H9 (cell line): ENCODE measurements at places on chromosomes 4 and X.

DNA sequence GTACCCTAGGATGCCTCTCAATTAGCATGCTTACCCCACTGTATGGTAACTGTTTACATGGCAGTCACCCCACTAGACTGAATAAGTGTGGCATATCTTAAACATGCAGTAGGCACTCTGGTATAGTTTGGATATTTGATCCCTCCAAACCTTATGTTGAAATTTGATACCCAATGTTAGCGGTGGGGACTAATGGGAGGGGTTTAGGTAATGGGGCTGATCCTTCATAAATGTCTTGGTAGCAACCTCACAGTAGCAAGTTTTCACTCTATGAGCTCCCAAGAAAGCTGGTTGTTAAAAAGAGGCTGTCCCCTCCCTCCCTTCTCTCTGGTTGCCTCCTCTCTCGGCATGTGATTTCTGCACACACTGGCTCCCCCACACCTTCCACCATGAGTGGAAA is 10.1 kb downstream of the TMEM150C start:
- no peak for DNase-seq

GRCh38 chr4:20487852-20488251 is 212.4 kb upstream of the PACRGL start:
- DNase-seq, result no peak

DNA sequence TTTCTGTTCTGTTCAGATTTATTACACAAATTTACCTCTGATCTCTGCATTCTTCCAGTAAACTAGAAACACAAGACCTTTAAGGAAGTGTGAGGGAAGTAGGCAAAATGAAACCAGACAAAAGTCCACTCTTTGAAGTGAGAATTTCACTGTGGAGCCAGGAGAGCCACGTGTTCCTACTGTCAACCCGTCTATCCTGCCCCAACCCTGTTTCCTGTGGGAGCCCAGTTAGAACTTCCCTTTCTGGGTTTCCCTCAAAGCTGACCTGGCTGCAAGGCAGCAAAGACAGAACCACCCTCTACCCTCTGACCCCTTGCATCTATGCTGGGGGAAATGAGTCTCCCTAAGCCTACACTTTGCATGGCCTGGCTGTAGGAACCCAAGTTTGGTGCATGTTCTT is 40.0 kb downstream of the TMEM144 start:
- DNase-seq, result no peak

DNA sequence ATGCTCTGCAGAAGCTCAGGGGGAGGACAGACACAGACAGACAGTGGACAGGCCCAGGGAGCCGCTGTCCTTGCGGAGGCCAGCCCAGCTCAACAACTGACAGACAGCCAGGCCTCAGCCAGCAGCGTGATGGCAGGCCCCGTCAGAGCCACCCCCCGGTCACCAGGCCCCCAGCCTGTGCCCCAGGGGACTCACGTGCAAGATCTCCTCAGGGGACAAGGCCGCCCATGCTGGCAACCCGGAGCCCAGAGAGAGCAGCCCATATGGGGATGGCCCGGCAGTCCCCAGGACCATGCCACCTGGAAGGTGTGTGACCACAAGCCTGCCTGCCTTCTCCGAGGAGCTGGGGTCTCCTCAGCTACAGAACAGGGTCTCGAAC is 28.0 kb upstream of the MXD4 start:
- DNase-seq, result no peak

- no peak for DNase-seq
Observed at GRCh38 chrX:10166731-10167151, 10.0 kb downstream of the CLCN4 start.

DNA sequence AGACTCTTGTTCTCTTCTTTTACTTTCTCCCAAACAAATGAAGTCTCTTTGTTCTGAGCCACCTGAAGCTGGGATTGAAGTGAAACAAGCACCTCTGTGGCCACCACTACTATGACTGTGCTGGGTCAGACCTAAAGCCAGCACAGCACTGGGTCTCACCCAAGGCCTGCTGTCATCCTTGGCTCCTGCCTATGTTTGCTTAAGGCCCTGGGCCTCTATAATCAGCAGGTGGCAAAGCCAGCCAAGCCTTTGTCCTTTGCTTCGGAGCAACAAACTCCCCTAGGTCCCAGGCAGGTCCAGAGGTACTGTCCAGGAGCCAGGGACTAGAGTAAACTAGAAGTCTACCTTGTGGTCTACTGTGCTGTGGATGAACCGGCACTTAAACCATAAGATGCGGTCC is 220.6 kb upstream of the ARSJ start:
- DNase-seq, result no peak

DNA sequence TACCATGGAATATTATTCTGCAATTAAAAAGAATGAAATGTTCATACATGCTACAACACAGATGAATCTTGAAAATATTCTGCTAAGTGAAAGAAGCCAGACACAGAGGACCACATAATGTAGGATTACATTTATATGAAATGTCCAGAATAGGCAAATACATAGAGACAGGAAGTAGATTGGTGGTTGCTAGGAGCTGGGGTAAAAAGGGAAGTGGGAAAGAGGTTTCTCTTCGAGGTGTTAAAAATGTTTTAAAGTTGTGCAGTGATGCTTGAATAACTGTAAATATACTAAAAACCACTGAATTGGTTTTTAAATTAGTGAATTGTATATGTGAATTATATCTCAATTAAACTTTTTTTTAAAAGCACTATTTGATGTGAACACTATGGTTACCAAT is 3.6 kb upstream of the NXT2 start:
- no peak for DNase-seq
